ENCODE measurements at places on chromosomes 2 and 18.

GRCh38 chr2:221981912-221982470 is 316.8 kb downstream of the PAX3 start:
- no peak for DNase-seq

DNA sequence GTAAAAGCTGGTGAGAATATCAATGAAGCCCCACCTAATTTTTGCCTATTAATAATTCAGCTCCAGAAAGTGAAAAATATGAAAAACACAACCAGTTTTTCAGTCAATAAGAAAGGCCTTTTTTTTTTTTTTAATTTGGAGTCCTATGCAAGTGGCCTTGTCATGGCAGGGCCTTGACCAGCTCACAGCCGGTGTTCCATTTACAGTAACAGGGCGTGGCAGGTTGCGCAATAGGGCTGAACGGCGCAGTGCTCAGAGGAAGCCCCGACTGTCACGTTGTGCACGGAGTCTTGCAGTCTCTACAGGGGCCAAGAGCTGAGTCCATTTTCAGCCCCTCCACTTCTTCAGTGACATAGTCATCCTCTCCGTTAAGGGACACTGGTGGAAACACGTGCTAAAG is 184.1 kb upstream of the FN1 start:
- no peak for DNase-seq

DNA sequence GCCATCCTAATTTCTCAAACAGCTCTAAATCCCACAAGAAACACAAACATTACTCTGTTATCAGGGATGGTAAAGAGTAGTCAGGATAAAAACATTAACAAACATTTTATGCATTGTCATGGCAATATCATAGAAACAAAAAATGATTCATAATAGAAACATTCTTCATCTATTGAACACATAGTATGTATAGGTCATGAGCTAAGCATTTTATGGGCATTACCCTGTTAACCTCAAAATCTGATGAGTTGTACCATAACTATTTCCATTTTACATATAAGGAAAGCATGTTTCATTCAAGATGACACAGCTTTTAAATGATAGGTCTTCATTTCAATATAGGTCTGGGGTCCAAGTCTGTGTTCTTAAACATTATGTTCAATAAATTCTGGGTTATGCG is 344.9 kb downstream of the RND3 start:
- DNase-seq, result peak; percentile 56

GRCh38 chr18:44979748-44980147 is 299.1 kb downstream of the SETBP1 start:
- no peak for DNase-seq

DNA sequence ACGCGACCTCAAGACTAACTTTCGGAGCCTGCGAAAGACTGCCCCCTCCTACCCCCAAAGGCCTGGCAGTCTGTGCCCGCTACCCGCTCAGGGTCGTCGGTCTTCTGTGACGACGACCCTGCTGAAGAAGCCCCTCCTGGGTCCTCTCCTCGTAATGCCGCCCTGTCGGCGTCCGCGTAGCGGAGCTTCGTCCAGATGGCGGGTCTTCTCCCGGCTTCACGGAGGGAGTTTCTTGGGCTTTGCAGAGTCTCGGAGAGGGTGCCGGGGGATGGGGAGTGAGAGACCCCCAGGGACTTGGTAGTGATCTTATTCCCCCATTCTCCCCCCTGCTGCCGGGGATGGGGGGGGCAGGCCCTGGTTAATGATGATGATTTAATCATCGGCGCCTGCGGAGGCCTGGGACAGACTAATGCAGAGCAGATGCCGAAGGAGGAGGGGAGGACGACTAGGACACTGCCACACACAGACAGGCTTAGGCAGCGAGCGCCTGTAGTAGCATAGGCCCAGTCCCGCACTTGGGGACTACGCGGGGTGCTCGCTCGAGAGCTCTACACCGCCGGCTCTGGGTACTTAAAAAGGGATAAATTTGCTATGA is 528 bp upstream of the PCGF1 start:
- DNase-seq, result peak; percentile 79

DNA sequence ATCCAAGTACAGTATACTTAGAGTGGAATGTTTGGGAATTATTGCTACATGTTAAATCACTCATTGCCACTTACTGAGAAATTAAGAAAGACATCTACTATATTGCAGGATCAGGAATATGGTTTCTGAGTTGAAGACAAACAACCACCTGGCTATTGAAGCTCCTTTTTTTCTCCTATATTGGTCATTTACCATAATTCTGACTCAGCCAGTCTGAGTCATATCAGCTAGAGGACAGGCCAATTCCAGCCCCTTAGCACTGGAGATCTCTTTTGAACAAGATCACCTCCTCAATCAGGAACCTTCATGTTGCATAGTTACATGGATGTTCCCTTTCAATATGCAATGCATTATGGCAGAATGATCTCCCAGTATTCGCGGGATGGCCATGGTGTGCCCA is 42.7 kb upstream of the CDH19 start:
- peak; percentile 16 for DNase-seq

DNA sequence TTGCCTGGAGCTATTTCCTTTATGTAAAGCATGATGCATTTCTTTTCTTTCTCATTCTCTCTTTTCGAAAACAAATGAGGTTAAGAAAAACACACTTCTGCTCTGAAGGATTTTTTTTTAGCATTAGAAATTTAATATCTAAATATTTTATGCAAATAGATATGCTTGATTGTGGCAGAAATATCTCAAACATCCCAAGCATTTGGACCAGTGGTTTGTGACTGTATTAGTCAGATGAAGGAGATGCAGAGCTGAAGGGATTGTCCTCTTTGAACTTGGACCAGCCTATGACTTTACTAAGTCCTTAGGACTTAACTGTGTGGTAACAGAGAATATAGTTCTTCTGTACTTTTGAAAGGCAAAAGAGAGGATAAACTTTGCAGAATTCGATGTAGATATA is 335.9 kb upstream of the NT5C1B start:
- DNase-seq, result no peak

DNA sequence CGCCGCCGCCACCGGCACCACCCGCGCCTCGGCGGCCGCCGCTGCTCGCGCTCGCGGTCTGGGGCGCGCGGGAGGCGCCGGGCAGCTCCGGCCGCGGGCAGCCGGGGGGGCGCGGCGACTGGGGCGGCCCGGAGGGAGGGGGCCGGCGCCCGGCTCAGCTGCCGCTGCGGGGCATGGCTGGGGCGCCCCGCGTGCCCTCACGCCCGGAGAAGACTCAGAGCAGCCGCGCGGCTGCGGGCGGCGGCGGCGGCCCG is 295 bp downstream of the GAREM1 start:
- DNase-seq, result no peak
